ENCODE measurements at places on chromosomes 3 and 15.

- no peak for DNase-seq
These were observed 280.4 kb downstream of the CD47 start for GRCh38 chr3:107810171-107811071.

- no peak for DNase-seq
These were observed 14.0 kb downstream of the VGLL4 start for GRCh38 chr3:11629716-11630115.

DNA sequence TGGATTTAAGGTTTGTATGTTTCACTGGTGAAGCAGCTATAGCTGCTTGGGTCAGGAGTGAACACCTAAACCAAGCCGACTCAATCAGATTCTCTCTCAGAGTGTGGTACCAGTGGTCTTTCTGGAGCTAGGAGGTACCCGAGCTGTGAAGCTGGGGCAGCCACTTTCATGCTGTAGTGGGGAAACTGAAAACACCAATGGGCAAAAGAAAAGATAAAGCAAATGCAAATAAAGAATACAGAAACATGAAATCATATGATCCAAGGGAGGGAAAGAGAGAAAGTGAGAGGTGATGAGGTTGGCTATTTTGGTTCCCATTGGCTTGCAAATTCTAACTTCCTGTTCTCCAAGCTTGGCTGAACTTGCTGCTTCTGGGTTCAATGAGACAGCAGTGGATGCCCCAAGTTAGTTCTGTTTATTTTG is 212.3 kb upstream of the CFAP20DC start:
- DNase-seq, result no peak

DNA sequence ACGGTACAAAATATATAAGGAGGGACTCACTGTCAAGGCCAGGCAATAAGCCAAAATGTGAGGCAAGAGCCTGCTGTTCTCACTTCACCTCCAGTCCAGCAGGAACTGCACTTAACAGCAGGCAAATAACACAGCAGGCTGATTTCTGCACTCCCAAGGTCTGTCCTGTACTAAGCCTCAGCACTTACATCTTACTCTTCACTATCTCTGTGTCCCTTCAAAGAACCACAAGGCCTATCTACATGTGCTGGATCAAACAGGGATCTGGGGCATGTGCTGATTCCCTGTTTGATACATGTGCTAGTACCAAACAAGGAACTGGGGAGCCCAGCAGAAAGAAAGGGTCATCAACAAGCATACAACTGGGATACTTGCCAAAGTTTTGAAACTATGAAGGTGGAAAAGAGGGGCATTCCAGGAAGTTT is 22.2 kb downstream of the UACA start:
- DNase-seq, result no peak

DNA sequence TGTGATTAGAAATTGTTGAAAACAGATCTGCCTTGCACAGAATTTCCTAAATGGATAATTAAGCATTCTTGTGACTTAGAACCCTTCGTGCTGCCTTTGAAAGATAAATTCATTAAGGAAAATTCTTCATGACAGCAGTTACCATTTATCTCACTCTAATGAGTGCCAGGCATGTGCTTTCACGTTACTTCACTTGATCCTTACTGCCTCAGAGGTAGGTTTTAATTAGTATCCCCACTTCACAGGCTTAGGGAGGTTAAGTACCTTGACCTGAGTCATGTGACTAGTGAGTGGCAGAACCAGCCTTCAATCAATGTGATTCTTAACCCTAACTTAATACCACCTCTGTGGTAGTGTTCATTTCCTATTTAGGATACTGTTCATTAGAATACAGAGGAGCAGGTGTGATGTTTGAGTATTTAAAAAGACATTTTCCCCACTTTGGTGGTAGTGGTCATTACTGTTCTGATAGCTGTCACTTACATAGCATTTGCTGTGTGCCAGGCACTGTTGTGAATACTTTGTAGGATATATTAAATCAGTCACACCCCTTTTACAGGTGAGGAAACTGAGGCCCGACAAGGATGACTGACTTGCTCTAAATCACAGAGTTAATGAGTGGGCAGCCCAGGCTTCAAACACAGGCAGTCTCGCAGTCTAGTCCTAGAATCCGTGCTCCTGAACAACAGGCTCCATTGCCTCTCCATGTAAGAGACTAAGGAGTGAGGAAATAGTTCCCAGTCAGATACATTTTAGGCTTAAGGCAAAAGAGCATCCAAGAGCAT is 57.9 kb downstream of the RLBP1 start:
- DNase-seq, result no peak

DNA sequence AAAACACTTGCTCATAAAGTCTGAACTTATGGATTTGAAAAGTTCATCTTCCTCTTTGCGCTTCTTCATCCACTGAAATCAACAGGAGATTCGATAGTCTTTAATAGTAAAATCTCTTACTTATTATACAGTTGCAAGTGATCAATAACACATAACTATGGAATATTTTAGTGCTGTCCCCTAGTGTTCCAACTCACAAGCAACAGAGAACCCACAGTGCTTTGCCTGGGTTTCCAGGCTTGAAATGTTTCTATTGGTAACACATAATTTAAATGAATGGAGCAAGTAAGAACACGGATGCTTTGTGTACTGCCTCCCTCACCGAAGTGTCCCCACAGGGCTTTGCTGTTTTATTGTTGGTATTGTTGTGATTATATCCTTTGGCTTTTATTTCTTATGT is 93.5 kb downstream of the WDR72 start:
- no peak for DNase-seq

GRCh38 chr15:88323976-88324740 is 67.6 kb upstream of the NTRK3 start:
- no peak for DNase-seq

GRCh38 chr3:152818027-152818426 is 16.9 kb upstream of the P2RY1 start:
- DNase-seq, result no peak

DNA sequence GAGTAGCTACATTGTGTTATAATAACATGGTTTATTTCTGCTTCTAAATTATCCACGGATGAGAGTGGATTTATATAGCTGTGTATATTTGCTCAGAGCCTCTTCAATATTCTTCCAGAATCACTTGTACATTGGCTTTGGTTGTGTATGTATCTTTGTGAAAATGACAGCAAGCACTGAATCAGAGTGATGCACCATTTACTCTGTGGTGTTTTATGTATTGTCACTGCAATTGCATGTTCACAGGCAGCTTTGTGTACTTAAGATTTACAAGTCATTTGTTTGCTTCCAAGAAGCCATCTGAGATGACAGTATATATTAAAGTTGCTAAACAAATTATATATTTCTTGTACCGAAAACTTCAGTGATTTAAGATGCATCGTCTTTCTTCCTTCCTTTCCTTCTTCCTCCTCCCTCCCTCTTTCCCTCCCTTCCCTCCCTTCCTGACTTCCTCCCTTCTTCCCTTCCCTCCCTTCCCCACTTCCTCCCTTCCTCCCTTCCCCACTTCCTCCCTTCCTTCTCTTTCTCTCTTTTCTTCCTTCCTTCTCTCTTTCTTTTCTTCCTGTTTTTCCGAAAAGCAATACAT is 362.3 kb upstream of the GOLIM4 start:
- no peak for DNase-seq

- DNase-seq, result no peak
These were observed 4.0 kb upstream of the A4GNT start for GRCh38 chr3:138136201-138136600.

DNA sequence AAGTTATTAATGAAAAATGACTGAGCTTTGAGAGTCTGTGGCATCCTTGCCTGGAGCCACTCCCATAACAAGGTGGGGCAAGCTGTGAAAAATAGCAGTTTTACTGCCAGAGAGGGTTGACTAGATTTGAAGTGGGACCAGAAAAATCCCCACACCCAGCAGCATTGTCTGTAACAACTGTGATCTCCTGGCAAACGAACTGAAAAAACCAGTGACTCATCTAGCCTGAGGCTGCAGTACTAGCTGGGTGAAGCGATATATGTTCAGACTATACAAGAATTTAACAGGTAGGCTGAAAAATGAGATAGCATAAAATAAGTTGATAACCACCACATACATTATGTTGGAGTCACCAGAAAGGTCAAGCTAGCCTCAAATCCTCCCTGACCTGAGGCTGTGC is 64.0 kb downstream of the DPH6 start:
- DNase-seq, result no peak

GRCh38 chr15:94312946-94313345 is 81.6 kb downstream of the MCTP2 start:
- no peak for DNase-seq

DNA sequence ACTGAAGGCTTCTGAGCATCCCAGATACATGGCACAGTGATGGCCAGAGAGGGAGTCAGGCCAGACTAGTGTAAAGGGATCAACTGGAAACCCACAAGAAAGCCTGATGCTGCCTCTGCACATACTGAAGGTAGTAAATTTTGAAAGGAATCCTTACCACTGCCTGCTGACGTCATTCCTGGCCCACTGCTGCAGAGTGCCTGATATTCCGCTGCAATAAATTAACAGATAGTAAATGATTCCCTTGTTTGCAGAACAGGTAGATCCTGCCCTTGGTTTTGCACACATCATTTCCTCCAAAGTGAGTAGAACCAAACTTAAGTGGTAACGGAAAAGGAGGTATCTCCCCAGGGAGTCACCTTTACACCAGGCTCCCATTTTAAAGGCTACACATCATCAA is 146.7 kb downstream of the FBN1 start:
- no peak for DNase-seq

GRCh38 chr15:93566762-93567161 is 477.8 kb upstream of the RGMA start:
- DNase-seq, result no peak

- DNase-seq, result no peak
These were observed 11.2 kb upstream of the P2RY1 start for GRCh38 chr3:152823781-152824180.

- no peak for DNase-seq
These were observed 34.2 kb downstream of the EEFSEC start for GRCh38 chr3:128187495-128187894.

DNA sequence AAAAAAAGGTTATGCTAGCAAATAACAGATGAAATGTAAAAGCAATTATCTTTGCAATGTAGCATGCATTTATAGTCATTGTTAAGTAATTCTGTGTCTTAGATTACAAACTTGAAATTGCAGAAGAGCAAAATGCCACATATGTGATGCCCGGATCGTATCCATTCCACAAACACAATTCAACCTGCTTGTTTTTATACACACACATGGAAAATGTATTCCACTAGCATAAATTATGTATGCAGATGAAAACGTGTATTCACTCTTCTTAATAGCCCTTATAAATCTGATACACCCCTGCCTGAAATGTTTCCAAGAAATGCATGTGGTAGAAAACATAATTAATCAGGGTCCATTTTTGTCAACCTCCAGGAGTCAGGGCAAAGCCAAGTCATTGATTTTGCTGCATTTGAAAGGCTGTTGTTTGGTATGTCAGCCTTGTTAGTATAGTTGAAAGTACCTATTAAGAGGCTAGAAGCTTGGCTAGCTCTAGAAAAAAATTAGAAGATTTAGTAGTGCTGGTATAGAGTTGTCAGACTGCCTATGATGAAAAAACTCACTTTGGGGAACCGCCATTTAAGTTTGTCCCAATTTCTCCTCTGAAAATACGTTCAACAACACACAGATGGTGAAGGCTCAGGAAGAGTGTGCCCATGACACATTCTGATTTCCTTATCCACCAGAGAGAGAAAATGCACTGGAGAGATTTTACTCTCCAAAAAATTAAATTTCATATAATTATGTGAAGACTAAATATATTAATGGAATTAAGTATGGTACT is 69.2 kb upstream of the TMC3 start:
- DNase-seq, result no peak

GRCh38 chr15:89523101-89523500 is 26.7 kb upstream of the RHCG start:
- DNase-seq, result no peak

- no peak for DNase-seq
These were observed 102.5 kb downstream of the AKAP13 start for GRCh38 chr15:85482894-85483293.

- no peak for DNase-seq
These were observed 36.1 kb downstream of the RAB6B start for GRCh38 chr3:133859381-133860234.

- DNase-seq, result no peak
These were observed 21.4 kb downstream of the ACKR2 start for GRCh38 chr3:42830437-42831320.

DNA sequence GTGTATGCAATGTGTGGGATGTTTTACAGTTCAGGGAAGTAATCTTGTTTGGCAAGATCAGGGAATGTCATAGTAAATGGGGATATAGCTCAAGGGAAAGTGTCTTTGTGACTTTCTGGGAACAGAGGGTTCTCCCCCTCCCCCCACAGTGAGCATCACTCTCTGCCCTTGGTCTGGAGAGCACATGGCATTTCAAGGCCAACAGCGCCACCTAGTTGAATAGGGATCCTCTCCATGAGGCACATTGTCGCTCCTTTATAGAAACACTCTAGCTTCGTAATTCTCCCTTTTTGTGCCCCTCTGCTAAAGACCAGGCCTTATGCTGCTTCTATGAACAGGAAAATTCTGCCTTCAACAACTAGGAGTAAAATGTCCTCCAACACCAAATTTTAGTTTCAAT is 37.1 kb upstream of the ARNT2 start:
- no peak for DNase-seq

DNA sequence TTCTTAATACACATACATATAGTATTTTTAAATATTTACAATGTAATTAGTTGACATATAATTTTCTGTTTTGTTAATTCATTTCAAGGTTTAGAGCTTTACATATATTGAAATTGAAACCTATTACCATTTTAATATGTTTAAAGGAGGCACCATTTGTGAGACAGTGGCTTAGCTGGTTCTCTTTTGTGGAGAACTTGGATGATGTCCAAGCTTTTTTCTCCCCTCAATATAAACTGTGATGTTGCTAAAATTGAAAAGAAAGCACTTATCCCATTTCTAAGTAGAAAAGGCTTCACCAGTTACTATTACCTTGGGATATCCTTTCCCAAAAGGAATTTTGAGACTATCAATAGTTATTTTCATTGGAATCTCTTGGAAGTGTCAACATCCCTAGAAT is 707.2 kb downstream of the NTRK3 start:
- DNase-seq, result no peak

DNA sequence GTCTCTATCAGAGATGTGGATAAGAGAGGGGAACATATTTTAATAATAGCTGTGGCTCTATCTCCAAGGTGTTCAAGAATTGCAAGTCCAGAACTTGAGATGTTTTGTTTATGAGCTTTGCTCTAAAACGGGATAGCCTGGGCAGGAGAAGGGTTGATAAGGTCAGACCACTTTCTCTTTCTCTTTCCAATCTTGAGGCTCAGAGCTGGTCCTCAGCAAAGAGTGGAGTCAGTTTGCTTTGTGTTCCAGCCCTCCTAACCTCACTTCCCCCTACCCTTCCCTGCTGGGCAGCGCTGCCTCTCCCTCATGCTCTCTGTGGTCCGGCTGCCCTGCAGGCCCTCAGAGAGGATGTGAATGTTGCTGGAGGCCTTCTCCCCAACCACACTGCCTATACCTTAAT is 13.8 kb downstream of the KLHL6 start:
- DNase-seq, result no peak

Measured in activated CD4-positive, alpha-beta T cell treated with anti-CD3 and anti-CD28 coated beads, Interleukin-2, amount 50 U/mL, for 24 hours (primary cell).